ENCODE measurements at places on chromosomes 3 and 15.

DNA sequence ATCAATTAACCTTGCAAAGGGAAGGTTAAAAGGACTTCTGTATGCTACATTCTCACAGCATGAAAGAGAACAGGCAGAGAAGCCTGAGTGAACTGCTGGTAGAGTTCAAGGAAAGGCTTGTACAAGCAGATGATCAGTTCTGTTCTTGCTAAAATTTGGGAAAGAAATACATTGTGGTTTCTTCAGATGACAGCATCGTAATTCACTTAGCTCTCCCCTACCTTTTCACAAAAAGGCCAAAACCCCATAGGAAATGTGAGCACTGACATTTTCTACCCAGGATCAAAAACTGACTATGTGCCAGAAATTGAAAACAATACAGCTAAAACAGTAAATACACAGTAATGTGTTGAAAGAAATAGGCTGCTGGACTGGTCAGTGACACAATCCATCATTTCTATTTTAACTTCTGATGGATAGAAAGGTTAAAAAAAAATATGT is 216.4 kb downstream of the DPH6 start:
- DNase-seq = no peak

- DNase-seq = no peak
These were observed 1.6 kb downstream of the MPI start for GRCh38 chr15:74891469-74891868.

DNA sequence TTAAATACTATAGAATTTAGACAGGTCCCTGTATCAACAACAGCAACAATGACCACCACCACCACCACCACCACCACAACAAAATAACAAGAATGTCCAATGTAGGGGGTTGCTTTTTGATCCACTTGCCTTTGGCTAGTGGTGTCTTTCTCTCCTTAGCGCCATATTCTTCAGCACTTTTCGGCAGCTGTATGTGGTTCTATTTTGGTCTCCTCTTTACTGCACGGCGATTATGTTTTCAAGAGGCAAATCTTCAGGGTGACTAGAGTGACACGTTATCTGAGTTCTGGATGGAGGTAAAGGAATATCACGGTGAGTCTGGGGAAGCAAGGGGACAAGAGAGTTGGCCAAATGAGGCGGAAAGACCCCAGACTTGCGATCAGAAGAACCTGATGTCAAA is 56.1 kb downstream of the ST6GAL1 start:
- DNase-seq = no peak

- no peak for DNase-seq
These were observed 198.5 kb upstream of the GADL1 start for GRCh38 chr3:31092748-31093589.

GRCh38 chr15:66907826-66908743 is 157.3 kb upstream of the SMAD3 start:
- no peak for DNase-seq

- no peak for DNase-seq
These were observed 1.4 kb downstream of the PDZRN3 start for GRCh38 chr3:73623346-73623745.

DNA sequence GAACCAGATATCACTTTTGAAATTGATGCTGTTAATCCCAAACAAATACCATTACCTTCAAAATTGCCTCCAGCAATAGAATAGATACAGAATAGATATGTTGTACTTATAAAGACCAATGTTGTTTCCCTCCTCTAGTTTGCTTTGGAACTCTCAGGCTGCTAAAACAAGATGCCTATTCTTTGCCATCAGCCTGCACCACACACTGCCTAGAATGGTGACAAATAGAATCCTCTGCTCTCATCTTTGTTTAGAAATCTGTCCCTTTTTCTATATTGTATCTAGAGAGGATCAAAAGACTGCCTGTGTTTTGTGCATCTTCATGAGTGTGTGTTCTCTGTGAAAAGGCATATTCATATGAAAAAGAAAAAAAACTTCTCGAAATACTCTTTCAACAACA is 349.2 kb upstream of the CCDC54 start:
- no peak for DNase-seq

GRCh38 chr3:11001020-11001657 is 8.6 kb downstream of the SLC6A1 start:
- DNase-seq = peak; percentile 62

DNA sequence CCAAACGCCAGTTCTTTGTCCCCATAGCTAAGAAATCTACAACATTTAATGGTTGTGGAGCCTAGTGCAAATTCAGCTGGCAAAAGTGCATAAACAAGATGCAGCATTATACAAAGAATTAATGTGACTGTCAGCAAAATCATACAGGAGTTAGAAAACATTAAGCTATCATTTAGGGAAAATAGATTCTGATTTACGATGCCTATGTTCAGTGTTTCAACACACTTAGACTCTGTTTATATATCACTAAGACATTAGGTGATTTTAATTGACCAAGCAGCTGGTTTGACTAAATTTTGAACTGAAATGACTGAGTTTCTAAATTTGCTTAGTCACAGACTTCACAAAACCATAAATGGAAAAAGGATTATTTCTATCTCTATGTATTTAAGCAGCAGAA is 1076.8 kb downstream of the TBL1XR1 start:
- no peak for DNase-seq

GRCh38 chr3:72485641-72486040 is 362.6 kb downstream of the SHQ1 start:
- DNase-seq = no peak

Data from C1 segment of cervical spinal cord (tissue), 14 donors.